ENCODE measurements at places on chromosomes 2 and 18. TPM values are rescaled to one million over a fixed set of nuclear protein-coding genes. Genes with fewer than 3 reads are reported as not detected.
A peak's percentile ranks its signal among the peaks of the same experiment; 100 is the strongest.

DNA sequence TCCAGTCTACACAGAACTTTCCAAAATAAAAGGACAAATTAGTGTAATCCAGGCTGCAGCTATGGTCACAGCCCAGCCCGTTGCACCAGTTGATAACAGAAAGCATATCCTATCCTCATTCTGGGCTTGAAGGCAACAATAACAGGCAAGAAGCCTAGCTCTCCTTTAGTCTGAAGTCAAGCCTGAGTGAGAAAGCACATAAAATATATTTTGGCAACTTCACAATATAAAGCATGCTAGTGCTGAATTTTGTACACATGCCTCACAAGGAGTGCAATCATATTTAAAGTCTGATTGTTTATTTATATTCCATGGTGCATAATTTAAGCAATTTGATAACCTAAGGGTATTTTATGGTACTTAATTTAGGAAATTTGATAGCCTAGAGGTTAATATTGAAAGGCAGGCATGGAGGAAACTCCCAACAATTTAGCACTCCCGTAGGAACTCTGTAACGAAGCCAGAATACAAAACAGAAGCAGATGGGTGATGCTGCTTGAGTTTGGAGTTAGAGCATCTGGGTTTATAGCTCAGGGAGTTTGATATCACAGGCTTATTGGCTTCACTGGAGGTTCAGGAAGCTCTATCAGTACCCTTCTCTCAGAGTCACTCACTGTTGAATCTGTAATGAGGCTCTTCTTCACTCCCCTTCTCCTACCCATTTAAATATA lies 1199.1 kb upstream of the GYPC start:
- DNase-seq: no peak
- no peaks in the 10 kb centered on the region for H3K27me3 ChIP-seq
- H3K27ac ChIP-seq: no peak overlapping the region
- no peaks in the 10 kb centered on the region for H3K4me1 ChIP-seq
- H3K4me3 ChIP-seq: no peak overlapping the region

GRCh38 chr2:192004188-192004963 lies 157.5 kb upstream of the CAVIN2 start:
- no peak for DNase-seq
- H3K27me3 ChIP-seq: peaks cover 6% of the 10 kb centered on the region
- no peaks in the 10 kb centered on the region for H3K36me3 ChIP-seq
- H3K27ac ChIP-seq: no peak overlapping the region

DNA sequence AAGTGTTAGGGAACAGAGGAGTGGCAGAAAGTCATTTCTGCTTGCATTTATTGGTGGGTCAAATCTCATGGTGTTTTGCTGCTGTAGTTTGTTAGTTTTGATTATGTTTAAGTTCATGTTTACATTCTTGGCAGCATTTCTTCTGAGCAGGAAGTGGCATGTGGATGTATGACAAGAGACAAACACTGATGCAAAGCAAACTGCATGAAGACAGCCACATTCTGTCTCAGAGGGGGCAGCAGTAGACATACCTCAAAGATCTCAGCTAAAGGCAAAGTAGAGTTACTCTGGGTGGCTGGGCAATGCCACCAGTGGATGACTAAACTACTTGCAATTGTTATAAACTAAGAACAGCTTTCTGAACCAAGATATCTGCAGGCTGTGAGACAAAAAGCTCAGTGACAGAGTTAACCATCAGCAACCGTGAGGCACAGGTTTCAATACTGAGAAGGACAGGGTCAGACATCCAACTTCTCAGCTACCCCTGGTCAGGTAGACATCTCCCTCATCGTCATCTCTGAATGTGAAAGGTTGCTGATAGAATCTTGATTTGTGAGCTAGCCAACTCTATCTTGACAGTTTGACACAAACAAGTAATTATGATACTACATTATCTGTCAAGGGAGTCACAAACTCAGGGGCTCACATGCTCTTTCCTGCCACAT lies 16.4 kb downstream of the GALNT3 start:
- H3K4me1 ChIP-seq: peaks cover 25% of the 10 kb centered on the region
- no peak overlapping the region for H3K27ac ChIP-seq
- peaks cover 33% of the 10 kb centered on the region for H3K36me3 ChIP-seq
- no peak for DNase-seq
- no peaks in the 10 kb centered on the region for H3K27me3 ChIP-seq

PAX8 gene
- 1.6 TPM for total RNA-seq

MRPS9 gene
- total RNA-seq: 33.0 TPM

TTC31 gene
- 32.2 TPM for total RNA-seq

DNA sequence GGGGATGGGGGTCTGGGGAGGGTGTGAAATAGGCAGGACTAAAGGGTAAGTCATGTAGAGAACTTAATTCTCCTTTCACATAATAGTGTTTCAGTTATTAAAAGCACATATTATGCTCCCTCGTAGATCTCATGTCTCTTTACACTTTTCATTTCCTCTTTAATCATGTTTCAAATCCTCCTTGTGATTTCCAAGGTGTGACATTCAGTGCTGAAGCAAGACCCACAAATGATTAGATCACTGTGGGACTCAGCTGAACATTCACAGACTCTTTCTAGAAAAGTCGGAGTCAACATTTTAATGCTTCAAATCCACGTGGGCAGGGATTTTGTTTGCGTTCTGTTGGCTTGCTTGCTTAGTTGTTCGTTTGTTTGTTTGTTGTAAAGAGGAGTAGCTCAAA lies 34.7 kb upstream of the CALCRL start:
- DNase-seq: no peak
- no peaks in the 10 kb centered on the region for H3K4me1 ChIP-seq
- no peak overlapping the region for H3K4me3 ChIP-seq
- H3K36me3 ChIP-seq: no peaks in the 10 kb centered on the region
- no peak overlapping the region for H3K27ac ChIP-seq

DNA sequence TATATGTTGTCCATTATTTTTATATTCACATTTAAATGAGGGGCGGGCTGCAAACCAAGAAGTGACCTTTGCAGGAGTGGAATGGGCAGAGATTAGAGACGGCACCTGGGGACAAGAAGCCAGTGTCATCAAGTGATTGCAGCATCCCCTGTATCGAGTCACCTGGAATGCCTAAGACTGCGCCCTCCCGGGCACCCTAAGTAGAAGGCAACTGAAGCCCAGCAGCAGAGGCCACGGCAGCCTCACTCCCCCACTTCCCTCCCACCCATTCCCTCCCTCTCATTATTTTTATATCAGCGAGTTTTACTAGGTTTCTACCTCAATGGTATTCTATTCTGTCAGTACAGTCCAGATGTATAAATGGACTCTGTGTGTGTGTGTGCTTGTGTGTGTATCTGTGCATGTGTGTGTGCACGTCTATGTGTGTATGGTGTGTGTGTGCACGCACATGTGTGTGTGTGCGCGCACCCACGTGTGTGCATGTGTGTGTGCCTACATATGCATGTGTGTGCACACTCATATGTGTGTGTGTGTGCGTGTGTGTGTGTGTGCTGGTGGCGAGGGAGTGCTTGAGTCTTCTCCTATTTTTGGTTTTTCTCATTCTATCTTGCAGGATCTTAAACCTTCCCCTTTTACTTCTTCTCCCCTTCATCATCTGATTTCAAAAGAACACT lies 106.8 kb upstream of the SLC66A3 start:
- no peaks in the 10 kb centered on the region for H3K36me3 ChIP-seq
- no peaks in the 10 kb centered on the region for H3K27me3 ChIP-seq
- no peak for DNase-seq
- no peak overlapping the region for H3K4me3 ChIP-seq

GRCh38 chr2:170950221-170950761 lies 21.2 kb downstream of the GORASP2 start:
- H3K4me1 ChIP-seq: peaks cover 7% of the 10 kb centered on the region
- no peak overlapping the region for H3K4me3 ChIP-seq
- H3K27ac ChIP-seq: no peak overlapping the region
- no peaks in the 10 kb centered on the region for H3K27me3 ChIP-seq
- peaks cover 45% of the 10 kb centered on the region for H3K36me3 ChIP-seq
- no peak for DNase-seq

DNA sequence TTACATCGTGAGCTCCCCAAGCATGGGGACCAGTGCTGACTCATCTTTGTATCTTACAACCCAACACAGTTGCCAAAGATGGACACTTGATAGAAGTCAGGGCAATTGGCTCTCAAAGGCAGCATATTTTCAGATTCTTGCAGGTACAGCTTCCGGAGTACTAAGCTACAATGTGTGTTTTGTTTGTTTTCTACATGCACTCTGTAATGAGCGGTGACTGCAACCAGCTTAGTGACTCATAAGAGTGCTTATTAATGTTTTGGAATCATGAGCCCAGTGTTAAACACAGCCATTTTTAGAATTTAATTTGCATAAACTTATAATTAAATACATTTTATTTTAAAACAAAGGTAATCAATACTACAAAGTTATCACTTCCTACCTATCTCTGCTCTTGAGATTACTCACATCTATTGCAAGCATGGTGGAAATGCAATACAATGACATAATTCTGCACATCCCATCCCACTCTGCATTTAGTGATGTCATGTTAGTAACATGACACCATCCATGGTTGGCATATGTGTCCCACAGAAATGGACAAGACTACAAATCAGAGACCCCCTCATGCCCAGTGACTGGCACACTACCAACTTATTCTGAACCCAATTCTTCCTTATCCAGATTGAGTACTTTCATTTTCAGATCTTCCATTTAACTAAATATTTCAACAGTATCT lies 399.8 kb upstream of the ST6GAL2 start:
- H3K27ac ChIP-seq: no peak overlapping the region
- H3K27me3 ChIP-seq: no peaks in the 10 kb centered on the region
- no peak overlapping the region for H3K4me3 ChIP-seq
- no peaks in the 10 kb centered on the region for H3K4me1 ChIP-seq
- no peaks in the 10 kb centered on the region for H3K36me3 ChIP-seq

DNA sequence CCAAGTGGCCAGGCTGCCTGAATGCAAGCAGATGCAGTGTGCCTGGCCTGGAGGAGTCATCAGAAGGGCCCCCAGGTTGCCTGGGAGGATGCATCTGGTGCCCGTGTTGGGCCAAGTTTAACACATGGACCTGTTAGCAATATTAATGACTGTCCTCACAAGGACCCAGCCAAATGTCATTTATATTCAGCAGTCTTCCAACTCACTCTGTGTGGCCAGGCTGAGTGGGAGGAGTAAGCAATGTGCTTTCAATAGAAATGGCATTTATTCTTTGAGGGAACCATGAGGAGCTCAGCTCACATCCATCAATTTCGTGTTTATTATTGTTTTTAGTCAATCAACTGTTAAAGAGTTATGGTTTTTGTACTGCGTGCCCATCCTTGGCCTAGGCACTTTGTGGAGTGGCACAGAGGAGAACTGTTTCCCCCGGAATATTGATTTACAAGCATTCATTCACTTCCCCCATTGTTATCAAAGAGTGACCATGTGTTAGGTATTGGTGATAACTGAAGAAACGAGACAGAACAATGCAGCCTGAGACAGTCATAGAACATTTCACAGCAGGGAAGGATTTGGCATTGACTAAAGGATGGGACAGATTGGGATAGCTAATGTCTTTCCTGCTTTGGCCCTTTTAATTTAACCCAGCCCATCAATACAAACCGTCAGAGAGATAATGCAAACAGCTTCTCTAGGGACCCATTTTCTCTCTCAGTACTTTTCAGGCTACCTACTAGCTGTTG lies 725.2 kb downstream of the TSN start:
- H3K36me3 ChIP-seq: no peaks in the 10 kb centered on the region
- DNase-seq: no peak
- no peaks in the 10 kb centered on the region for H3K4me1 ChIP-seq

DNA sequence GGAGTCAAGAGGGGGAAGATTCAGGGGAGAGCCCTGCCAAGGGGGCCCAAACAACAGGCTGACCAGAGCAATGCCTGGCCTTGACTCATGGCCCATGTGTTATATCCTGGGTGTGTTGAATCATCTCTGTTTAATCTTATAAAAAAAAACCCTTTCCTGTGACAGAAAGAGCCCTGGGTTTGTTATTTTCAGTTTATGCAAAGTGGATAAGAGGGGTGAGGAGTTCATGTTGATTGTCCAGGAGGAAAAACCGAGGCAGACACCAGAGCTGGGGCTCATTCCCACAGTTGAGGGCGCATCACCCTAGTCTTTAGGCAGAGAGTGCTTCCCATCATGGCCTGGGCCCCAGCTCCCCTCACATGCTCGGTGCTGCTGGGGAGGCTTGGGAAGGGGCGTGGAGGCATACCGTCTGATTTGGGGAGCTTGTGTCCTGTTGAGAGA lies 30.9 kb upstream of the IL37 start:
- H3K36me3 ChIP-seq: no peaks in the 10 kb centered on the region
- H3K27ac ChIP-seq: peak overlapping the region; percentile 49
- DNase-seq: no peak
- H3K27me3 ChIP-seq: peaks cover 6% of the 10 kb centered on the region
- H3K4me3 ChIP-seq: no peak overlapping the region

RGPD6 gene
- 21.7 TPM for total RNA-seq

- H3K27ac ChIP-seq: no peak overlapping the region
- no peaks in the 10 kb centered on the region for H3K4me1 ChIP-seq
- H3K36me3 ChIP-seq: no peaks in the 10 kb centered on the region
- DNase-seq: no peak
These were observed 15.2 kb downstream of the GKN2 start for GRCh38 chr2:68937346-68938055.

- H3K4me3 ChIP-seq: peak within 1 kb of the TSS; percentile 45
- H3K36me3 ChIP-seq: no peaks in the 10 kb centered on the region
- H3K27me3 ChIP-seq: peaks cover 60% of the 10 kb centered on the region
These were observed at the start of gene DNER for GRCh38 chr2:229714080-229714735. TSS of gene DNER (minus strand) at chr2:229714555. CDS start at chr2:229714423, 132 bp downstream.

- peaks cover 62% of the 10 kb centered on the region for H3K4me1 ChIP-seq
- H3K27me3 ChIP-seq: peaks cover 3% of the 10 kb centered on the region
- H3K27ac ChIP-seq: peak overlapping the region; percentile 99
- no peak for DNase-seq
These were observed 358 bp downstream of the USP37 start for GRCh38 chr2:218567797-218568189.
